Breast epithelium (tissue), 4 donors: ENCODE measurements at places on chromosomes 13 and 19.

- no peak for DNase-seq
Measured at GRCh38 chr19:12733369-12734214, 892 bp downstream of the TRIR start.

DNA sequence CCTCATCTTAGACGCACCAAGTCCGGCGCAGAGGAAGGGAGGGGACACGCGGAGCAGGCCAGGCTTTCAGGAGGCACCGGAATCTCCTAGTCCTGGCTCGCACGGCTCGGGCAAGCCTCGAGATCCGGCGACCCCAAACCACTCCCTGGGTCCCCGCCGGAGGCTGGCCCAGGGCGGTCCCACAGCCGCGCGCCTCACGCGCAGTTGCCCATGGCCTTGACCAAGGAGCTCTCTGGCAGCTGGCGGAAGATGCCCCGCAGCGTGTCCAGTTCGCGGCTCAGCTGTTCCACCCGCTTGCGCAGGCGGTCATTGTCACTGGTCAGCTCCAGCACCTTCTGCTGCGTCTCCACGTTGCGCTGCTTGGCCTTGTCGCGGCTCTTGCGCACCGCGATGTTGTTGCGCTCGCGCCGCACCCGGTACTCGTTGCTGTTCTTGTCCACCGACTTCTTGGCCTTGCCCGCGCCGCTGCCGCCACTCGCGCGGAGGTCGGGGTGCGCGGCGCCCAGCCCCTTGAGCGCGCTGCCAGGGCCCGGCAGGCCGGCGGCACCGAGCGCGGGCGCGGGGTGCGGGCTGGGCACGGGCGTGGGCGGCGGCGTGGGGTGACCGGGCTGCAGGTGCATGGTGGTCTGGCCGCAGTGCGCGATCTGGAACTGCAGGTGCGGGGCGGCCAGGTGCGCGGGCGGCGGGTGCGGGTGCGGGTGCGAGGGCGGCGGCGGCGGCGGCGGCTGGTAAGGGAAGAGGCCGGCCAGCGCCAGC, 1.0 kb downstream of the CEBPA start:
- no peak for DNase-seq

DNA sequence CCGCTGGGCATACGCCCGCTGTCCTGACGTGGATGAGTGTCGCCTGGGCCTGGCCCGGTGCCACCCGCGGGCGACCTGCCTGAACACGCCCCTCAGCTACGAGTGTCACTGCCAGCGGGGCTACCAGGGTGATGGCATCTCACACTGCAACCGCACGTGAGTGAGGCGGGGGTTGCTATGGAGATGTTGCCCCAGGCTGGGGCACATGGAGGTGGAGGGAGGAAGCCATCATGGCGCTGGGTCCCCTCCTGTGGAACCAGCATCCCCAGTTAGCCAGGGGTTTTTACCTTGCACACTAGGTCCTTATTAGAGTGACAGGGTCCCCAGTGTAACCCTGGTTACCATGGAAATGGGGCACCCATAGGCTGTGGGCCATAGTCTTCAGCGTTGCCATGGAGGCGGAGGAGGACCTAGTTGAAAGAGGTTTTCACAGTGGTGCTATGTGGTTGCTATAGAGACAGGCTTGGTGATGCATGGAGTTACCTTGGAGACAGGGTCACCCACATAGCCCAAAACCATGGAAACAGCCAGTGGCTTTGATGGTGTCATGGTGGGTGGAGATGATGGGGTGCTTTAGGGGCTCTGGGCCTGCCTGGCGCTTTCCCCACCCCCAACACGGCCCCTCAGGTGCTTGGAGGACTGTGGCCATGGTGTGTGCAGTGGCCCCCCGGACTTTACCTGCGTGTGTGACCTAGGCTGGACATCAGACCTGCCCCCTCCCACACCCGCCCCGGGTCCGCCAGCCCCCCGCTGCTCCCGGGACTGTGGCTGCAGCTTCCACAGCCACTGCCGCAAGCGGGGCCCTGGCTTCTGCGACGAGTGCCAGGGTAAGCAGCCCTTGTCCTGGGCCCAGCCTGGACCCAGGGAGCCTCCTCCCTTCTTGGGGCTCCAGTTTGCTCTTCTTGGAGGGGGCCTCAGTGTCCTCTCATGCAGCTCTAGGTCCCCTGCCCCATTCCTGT, 27.1 kb downstream of the MEGF8 start:
- no peak for DNase-seq

- no peak for DNase-seq
Measured at GRCh38 chr19:28465371-28466086, 747.4 kb downstream of the UQCRFS1 start.

DNA sequence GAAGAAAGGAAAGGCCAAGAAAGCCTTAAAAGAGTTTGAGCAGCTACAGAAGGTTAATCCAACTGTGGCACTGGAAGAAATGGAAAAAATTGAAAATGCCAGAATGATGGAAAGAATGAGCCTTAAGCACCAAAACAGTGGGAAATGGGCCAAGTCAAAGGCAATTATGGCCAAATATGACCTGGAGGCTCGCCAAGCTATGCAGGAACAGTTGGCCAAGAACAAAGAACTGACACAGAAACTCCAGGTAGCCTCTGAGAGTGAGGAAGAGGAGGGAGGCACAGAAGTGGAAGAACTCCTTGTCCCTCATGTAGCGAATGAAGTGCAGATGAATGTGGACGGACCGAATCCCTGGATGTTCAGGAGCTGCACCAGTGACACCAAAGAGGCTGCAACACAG, 5.1 kb downstream of the UTP14C start:
- no peak for DNase-seq

- no peak for DNase-seq
Measured at GRCh38 chr13:23707674-23708073, 137.5 kb downstream of the TNFRSF19 start.

DNA sequence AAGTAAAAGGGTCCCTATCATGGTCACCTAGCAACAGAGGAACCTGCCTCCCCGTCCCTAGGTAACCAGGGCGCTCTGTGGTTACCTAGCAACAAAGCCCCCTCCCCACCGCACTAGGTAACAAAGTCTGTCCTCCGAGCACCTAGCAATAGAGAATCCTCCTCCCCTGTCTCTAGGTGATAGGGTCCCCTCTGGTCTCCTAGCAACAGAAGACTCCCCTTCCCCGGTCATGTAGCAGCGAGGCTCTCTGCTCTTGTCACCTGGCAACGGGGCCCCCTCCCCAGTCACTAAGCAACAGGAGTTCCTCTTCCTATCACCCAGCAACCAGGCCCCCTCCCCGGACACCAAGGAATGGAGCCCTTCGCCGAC, 307 bp downstream of the JOSD2 start:
- DNase-seq: no peak

DNA sequence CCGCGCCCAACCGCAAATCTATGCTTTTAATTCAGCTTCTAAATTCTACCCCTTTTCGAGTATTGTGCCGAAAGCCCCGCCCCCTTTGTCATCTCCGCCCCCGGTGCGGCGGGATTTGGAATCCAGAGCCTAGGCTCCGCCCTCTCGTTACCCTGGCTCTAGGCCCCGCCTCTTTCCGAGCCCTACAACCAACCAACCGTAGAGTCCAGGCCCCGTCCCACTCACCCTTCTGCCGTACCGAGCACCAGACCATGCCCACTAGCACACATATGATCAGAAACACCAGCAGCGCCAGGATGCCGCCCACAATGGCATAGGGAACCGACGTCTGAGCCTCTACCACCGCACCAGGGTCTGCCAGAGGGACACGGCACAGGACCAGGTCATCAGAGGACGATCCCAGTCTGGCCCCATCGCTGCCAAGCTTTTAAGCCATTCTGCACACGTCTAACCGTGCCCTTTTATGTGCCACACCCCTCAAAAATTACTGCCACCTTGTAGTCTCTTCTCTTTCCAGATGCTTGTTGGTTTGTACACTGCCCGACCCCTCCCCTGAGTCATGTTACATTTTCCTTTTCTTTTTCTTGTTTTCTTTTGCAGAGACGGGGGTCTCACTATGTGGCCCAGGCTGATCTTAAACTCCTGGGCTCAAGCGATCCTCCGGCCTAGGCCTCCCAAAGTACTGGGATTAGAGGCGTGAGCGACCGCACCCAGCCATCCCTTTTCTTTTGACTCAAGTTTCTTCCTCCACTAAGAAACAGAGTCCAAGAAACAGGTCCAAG, 4.7 kb upstream of the ZNF428 start:
- DNase-seq: no peak

DNA sequence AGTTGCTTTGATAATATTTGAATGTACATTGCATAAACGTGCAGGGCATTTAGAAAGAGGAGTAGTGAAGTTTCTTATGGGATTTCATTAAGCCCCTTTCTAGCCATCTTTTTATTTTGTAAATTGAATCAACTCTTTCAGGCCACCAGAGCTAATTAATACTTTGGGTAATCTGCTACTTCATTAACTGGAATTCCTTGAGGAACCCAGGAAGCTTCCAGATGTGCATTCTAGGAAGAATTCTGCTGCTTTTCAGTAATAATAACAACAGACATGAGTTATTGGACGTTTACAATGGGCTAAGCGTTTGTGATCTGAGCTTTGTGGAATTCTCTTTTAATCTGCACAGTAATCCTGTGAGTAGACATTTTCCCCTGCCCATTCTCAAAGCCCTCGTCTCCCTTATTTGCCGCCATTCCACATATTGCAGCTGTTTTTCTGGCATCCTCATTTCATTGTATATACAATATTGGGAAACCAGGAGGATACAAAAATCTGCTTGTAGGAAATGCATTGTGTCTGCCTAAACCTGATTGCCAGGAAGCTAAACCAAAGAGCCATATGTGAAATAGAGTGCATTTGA, 103.9 kb downstream of the HS6ST3 start:
- no peak for DNase-seq

DNA sequence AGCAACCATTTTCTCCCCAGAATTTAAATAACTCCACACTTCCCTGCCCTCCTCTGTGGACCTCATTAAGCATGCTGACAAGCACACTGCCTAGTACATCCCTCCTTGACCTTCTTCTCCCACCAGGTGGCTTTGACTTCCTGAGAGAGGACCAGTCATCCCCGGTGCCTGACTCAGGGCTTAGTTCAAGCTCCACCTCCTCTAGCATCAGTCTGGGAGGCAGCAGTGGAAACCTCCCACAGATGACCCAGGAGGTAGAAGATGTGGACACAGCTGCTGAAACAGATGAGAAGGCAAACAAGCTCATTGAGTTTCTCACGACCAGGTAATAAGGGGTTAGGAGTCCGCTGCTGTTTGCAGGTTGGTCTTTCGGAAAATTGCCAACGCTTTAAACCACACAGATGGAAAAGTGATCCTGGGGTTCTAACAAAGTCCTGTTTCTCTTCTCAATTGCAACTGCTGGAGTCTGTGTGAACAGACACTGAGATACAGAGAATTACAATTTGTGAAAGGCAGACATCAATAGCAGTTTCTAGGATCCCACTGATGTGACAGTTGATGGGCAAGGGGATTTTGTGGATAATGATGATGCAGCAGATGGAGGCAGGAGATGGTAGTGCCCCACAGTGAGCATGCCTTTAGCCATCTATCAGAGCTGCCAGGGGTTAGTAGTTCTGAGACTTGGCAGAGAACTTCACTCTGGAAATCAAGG, 86.7 kb downstream of the ZAR1L start:
- DNase-seq: no peak

DNA sequence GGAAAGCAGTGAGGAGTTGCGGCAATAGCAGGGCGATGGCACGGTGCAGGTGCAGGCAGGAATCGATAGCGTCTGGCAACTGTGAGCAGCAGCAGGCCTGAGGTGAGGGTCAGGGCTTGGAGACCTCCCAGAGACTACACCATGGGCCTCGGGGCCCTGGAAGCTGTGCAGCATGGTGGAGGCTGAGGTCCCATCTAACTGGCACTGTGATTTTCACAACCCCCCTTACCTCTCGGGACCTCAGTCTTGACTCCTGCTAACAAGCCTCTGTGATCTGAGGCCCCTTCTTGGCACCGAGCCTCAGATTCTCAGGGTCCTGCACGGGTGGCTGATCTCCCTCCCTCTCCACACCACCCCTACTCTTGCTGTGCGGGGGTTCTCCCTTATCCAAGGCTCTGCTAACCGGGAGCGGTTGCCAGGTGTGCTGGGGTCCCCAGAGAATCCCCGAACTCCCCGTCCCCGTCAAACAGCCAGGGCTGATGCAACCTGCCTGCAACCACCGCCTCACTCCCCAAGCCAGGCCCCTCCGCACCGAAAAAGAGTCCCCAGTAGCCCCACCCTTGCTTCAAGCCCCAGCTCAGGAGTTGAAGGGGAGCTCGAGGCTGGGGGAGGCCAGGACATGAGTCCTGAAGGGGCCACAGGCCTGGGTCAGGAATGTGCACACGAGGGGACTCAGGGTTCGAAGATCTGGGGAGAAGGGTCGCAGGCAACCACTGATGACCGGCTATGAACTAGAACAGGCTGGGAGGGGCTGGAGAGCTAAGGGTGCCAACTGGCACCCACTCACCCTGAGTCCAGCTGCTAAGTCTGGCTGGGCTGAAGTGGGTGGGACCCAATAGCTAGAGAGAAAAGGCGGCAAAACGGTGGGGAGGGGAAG, 4.8 kb upstream of the ATF5 start:
- no peak for DNase-seq

GRCh38 chr13:94993616-94994015, 281.3 kb upstream of the SOX21 start:
- no peak for DNase-seq

GRCh38 chr19:7242601-7243258, 51.5 kb downstream of the INSR start:
- no peak for DNase-seq

GRCh38 chr19:17323964-17324332, 10.7 kb downstream of the ANO8 start:
- no peak for DNase-seq

GRCh38 chr19:677201-677600, 1.0 kb downstream of the FSTL3 start:
- peak; percentile 75 for DNase-seq
